Anterior cingulate cortex (tissue), 58 donors: ENCODE measurements at places on chromosomes 13 and 19.

GRCh38 chr19:7104747-7105447 lies 35.4 kb downstream of the ZNF557 start:
- DNase-seq: no peak

- DNase-seq: no peak
Observed at GRCh38 chr13:109500146-109500773, 286.1 kb downstream of the IRS2 start.

- DNase-seq: no peak
Observed at GRCh38 chr13:73741111-73741510, 393.1 kb downstream of the KLF12 start.

DNA sequence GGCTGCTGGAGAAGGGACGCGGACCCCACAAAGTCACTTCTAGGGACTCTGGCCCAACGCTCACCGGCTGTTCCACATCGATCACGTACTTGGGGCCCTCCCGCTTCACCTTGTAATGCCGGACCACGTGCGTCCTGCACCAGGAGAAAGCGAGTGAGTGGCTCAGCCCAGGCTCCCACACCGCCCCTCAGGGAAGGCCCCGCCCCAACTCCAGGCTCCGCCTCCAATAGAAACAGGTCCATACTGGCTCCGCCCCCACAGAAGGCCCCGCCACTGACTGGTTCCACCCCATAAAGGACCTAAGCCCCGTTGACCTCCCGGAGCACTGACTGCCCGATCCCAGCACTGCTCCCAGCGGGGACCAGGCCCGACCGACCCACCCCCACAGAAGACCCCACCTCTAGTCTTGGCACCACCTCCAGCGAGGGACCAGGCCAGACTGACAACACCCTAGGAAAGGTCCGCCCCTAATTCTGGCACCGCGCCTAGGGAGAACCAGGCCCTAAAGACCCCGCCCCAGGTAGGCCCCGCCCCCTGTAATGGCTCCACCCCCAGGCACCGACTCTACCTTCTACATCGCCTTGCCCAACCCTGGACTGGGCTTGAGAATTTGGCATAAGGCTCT lies 11.3 kb downstream of the STAP2 start:
- peak; percentile 44 for DNase-seq

DNA sequence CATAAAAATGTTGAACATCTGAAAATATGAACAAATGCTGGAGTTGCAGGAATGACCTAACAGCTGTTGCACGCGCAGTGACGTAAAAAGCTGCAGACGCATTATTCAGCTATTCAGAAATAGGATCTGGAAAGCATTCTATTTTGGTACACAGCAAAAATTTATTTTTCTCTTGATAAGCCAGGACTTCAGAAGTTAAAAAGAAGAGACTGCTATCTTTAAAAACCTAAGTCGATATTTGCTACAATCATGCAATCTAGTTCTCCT lies 36.9 kb upstream of the STARD13 start:
- no peak for DNase-seq

GRCh38 chr13:26340807-26341206 lies 86.9 kb downstream of the CDK8 start:
- no peak for DNase-seq

GRCh38 chr19:8174706-8175105 lies 25.3 kb upstream of the FBN3 start:
- no peak for DNase-seq

GRCh38 chr13:21139374-21139773 lies 37.0 kb downstream of the SKA3 start:
- DNase-seq: no peak
